ENCODE measurements at places on chromosomes 2 and 18.

DNA sequence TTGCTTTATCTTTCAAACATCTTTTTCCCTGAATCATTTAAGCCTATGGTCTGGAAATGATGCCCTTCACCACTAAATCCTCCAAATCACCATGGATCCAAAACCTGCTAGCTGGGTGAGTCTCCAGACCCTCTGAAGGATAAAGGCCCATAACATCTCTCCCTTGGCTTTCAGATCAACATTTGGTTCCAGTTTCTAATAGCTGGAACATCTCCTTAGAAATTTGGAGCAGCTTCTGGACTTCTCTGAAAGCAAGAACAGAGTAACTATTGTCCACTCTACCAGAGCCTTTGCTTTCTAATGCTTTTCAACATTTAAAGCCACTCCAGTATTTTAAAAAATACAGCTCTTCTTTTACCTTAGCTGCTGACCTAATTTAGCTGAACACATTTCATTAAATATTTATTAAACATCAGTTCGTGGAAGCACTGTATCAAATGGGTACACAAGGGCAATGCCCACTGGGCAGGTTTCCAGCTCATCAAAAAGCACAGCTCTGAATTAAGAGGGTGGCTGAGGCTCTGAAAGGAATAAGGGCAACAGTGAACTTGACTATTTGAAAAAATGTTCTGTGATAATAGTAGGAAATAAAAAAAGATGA is 75.3 kb downstream of the GALNT3 start:
- DNase-seq: no peak

GRCh38 chr2:233271693-233272092 is 20.2 kb downstream of the ATG16L1 start:
- no peak for DNase-seq

- DNase-seq: no peak
Measured at GRCh38 chr2:134623796-134624195, 95.0 kb downstream of the TMEM163 start.

DNA sequence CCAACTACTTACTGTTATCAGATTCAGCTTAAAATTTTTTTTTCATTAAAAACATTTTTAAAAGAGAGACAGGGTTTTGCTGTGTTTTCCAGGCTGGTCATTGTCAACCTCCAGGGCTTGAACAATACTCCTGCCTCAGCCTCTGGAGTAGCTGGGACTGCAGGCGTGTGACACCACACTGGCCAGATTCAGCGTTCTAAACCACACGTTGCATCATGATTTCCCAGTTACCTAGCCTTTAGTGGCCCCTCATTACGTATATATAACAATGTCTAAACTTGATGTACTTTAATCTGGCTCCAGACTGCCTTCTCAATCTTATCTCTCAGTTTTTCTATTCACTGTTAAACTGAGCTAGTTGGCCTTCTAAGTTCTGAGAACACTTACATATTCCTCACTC is 89.6 kb downstream of the COMMD1 start:
- no peak for DNase-seq

DNA sequence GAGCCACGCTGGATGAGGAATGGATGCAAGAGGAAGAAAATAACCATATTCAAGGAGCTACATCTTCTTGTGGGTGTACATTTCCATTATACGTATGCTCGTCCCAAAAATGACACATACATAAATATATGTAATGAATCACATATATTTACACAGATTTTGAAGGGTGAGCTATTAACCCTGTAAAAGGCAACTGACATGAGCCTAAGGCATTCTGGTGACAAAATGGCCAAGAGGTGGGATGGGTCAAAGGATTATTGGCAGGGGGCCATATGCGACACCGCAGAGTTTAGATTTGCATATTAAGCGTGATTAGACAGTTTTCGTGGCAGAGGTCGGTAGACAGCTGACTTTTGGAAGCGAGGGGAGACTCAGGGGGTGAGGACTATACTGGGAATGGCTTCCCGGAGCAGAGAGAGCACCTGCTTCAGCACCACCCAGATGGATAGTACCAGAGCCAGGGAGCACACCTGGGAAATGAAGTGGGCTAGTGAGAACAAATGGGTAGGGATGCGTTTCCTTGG is 431 bp upstream of the CNRIP1 start:
- DNase-seq: peak; percentile 30

DNA sequence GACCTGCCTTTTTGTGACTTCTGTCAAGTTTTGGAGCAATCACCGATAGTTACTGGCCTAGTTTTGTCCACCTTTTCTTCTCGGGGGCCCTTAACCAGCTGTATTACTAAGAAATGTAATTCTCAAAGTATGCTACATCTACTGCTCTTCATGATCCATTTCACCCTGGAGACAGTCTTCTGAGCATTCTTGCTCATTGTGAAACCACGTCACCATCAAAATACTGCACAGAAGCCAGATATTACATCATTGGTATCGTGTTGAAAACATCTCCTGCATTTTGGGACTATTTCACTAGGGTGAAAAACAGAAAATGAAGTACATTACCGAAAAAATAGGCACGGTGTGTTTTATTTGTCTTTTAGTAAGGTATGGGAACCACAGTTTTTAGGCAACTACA is 11.7 kb downstream of the LYPD6B start:
- DNase-seq: no peak

Measured in endothelial cell (in vitro differentiated cells).